HuH-7.5 (cell line): ENCODE measurements at places on chromosomes 2 and 18.

DNA sequence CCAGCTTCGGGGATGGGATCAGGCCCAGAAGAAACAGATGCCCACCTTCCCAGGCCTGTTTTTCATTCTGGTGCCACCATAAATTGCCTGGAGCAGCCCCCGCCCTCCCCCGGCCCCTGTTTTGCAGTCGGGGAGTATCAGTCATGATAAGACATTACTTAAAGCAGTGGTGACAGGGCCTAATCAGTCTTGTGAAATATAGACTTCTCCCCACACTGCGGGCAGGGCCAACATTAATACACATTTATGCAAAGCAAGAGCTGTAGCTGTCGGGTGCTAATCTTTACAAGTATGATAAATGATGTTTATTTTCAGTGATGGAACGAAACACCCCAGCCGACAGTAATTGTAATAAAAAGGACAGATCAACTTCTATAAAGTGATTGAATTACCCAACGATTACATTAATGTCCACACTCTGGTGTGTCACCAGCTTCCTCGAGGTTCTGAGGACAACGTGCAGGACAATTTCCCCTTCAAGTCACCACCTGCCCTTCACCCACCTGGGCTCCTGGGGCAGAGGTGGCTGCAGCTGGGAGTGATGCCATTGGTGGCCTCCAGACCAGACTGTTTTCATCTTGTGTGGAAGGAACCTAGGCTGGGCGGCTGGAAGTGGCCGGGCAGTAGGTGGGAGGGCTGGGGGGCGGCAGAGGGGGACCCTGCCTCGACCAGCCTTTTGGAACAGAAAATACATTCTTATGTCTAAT, 226.0 kb downstream of the TFCP2L1 start:
- no peak for DNase-seq

- DNase-seq, result no peak
Measured at GRCh38 chr18:47587587-47587986, 336.1 kb upstream of the SKOR2 start.

DNA sequence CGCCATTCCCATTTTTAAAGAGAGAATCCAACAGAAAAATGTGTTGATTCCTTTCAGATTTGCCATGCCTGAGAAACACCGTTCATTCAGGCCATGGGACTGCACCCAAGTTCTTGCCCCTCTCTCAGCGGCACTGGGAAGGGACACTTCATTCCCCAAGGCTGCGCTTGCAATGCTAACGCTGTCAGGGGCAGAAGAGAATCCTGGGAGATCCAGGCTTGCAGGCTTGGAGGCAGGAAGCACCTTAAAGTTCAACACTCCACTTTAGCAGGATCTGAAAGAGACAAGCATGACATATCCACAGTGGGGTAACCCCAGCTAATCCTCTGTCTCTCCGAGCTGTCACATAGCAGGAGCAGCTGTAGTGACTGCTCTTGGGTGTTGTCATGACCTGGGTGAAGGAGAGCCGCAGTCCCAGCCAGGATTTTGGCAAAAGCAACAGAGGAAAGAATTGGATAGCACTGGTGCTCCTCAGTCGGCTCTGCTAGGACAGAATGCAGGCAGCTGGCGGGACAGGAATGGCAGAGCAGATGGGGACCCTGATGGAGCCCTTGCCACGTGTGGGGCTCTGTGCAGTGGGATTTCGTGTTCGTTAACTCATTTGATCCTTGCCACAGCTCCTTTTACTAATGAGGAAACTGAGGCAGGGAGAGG, 22.0 kb upstream of the ODC1 start:
- no peak for DNase-seq

GRCh38 chr2:190950566-190950991, 63.4 kb downstream of the STAT1 start:
- no peak for DNase-seq
